ENCODE measurements at places on chromosomes 11 and 22.

DNA sequence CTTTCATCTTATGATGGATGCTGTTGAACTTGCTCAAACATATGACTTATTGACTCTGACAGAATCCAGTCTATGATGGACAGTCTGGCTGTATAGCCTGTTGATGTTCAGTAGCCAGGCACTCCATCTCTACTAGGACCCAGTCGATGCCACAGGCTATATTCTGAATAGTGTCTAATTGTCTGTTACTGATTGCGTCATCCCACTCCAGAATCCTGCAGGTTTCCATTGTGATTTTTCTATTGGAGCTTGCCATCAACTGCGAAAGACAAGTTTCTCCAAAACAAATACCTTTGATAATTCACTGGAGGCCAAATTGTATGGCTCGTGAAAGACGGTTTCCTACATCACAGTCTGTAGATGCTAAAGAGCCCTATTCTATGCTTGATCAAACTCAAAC is 481.7 kb upstream of the CHORDC1 start:
- no peak for DNase-seq

DNA sequence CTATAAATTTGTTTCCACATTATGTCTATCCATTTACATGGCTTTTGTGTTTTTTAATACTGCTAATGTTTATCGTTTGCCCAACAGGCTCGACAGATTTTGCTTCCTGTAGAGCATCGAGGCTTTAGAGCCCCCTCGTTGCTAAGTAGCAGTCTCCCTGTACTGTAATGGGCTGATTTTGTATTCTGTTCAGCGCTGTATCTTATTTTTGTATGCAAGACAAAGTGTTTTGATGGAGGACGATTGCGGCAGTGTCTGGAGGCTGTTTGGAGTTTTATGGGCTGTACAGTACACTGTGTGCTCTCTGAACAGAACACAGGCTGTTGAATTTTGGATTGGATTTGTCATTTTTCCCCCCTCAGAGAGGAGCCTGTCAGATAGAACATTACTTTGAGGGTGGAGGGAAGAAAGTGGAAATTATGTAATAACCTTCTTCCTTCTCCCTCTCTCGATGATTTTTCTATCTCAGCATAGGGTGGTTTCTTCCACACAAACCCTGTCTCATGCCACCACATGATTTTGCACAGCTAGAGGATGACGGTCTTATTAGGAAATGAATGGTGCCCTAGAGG is 104.4 kb downstream of the ZBTB16 start:
- no peak for DNase-seq

DNA sequence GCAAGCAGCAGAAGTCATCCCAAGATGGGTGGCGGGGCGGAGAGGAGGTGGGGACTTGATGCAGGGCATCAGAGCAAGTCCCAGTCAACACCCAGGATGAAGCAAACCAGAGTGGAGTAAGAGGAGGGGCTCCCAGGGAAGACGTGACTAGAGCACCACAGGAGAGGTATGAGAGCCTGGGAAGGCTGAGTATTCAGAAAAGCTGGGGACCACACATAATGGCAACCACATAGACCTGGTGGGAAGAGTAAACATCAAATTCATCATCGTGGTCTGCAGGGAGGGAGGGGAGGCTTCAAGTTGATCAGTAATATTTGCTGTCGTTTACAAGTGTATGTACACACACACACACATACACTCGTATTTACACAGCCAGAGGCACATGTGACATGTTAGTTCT is 60.7 kb upstream of the CLTCL1 start:
- DNase-seq: no peak

GRCh38 chr22:39129081-39129480 is 23.4 kb downstream of the CBX7 start:
- DNase-seq: no peak

- DNase-seq: no peak
These were observed 28.1 kb downstream of the PGM2L1 start for GRCh38 chr11:74370123-74370522.

- DNase-seq: no peak
These were observed 36.4 kb downstream of the KCNJ4 start for GRCh38 chr22:38418589-38418988.

DNA sequence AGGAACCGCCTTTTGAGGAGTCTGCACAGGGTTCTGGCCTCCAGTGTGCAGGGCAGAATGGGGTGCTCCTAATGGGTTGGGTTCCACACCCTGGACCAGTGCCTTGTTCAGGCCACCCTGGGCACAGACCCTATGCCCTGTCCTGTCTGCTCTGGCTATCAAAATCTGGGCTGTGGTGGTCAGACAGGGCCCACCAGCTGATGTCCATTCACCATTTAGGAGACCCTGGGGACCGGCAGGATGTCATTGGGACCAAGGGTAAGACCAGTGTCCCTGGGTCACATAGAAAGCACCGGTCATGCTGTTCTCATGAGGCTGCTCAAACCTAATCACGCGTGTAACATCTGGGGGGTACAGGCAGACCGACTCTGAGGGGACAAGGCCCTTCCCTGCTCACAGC is 37.3 kb downstream of the PARVG start:
- DNase-seq: no peak

GRCh38 chr11:125343718-125344131 is 152.3 kb downstream of the FEZ1 start:
- DNase-seq: no peak

DNA sequence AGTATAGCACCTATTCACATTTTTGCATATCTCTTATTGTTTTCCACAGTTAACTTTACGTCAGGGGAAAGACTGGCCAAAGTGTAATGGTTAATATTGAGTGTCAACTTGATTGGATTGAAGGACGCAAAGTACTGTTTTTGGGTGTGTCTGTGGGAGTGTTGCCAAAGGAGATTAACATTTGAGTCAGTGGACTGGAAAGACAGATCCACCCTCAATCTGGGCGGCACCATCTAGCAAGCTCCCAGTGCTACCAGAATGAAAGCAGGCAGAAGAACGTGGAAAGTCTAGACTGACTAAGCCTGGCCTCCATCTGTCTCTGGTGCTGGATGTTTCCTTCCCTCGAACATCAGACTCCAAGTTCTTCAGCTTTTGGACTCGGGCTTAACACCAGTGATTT is 1900.7 kb upstream of the RAG2 start:
- DNase-seq: no peak

- no peak for DNase-seq
These were observed 877.6 kb upstream of the CHORDC1 start for GRCh38 chr11:91100427-91100826.

- DNase-seq: peak; percentile 12
These were observed 60.0 kb downstream of the MYO7A start for GRCh38 chr11:77187776-77188632.

DNA sequence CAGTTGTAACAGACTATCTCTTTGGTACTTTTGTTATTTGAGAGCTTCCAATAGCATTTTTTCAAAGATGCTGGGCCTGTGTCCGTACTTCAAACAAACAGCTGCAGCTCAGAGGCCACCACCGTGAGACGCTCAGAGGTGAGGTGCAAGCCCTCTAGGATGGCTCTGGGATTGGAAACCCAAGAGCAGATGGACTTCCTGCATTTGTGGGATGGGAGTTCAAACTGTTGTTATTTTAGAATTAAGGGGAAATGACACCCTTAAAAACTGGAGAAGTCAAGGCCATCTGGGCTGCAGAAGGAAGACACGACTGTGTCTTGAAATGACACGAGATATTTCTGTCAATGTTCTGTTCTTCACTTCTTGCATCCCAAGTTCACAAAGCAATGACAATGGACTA is 9.2 kb upstream of the IL10RA start:
- DNase-seq: no peak
